ENCODE measurements at places on chromosomes 3 and 15.

- DNase-seq, result no peak
Measured at GRCh38 chr3:155391104-155391503, 97.6 kb upstream of the STRIT1 start.

DNA sequence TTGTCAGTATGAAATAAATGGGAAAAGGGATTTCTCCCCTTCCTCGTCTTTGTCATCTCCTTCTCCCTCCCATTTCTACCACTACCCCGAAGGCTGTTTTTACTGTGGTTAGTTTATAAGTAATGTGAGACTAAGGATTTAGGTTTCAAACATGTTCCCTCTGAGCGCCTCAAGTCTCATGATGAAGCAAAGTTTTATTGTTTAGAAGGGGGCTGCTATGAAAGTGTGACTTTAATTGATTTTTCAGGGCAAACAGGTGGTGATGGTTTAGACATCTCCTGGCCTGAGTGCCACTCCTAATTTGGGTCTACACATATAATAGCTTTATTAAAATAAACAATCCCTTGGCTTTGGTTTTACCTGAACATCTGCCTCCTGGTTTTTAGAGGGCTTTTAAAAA is 185.5 kb downstream of the MCTP2 start:
- DNase-seq, result no peak

DNA sequence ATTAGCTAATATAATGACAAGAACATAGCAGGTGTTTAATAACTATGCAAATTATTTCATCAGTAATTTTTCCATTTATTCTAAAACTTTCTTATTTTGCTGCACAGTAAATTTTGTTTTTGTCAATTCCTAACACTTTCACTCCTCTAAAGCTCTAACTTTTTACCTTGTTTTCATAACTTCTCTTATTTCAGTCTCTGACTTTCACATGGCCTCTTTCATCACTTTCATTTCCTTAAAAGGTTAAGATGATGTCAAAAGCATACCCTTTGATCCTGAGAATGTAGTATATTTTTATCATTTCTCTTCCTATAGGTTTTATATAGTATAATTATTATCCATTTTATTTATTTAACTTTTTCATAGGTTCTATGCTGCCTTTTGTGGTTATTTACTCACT is 1325.8 kb upstream of the ALCAM start:
- DNase-seq, result no peak

DNA sequence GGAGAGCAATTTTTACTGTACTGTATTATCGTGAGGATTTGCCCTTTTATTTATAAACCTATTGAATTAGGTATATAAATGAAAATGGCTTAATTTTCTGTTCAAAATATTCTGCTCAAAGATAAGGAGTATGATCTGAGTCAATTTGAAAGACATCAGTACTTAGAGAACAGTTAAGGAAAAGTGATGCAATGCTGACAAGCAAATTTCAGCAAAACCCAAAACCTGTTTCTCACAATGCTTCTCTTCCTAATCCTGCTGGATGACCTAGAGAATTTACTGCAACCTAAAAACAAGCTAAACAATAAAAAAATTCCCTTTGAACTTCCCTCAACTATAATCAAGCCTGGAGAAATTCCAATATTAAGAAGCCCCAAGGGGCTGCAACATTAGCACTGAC is 82.7 kb downstream of the RFX7 start:
- DNase-seq, result no peak

GRCh38 chr15:94671858-94672532 is 440.6 kb downstream of the MCTP2 start:
- no peak for DNase-seq

- no peak for DNase-seq
Measured at GRCh38 chr3:28856796-28857195, 424.1 kb upstream of the RBMS3 start.

- no peak for DNase-seq
Measured at GRCh38 chr3:14750650-14751049, 68.1 kb upstream of the FGD5 start.

DNA sequence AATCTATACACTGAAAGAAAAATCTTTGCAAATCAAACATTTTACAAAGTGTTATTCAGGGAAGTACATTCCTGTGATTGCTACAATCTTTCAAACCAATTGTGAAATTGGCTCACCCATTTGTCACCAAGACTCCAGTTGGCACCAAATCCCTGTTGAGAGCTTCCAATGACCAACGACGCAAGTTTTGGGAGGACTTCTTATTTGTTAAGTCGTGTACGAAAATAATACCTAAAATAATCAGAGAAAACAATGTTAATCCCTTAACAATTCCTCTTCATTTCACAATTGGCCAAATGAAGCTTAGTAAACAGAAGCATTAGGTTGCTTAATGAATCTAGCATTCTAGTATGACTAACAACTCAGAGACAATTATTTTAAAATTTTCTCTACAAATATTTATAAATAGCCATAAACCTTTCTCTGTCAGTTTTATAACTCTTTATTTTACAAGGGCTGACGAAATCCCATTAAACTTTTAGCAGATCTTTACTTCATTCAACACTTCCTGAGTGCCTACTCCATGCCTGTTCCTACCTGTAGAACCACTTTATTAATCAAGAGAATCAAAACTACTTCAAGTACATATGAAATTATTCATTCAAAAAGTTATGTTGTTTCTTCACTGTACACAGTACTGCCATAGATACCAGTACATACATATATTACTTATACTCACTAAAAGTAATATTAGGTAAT is 24.0 kb upstream of the HGD start:
- DNase-seq, result no peak

DNA sequence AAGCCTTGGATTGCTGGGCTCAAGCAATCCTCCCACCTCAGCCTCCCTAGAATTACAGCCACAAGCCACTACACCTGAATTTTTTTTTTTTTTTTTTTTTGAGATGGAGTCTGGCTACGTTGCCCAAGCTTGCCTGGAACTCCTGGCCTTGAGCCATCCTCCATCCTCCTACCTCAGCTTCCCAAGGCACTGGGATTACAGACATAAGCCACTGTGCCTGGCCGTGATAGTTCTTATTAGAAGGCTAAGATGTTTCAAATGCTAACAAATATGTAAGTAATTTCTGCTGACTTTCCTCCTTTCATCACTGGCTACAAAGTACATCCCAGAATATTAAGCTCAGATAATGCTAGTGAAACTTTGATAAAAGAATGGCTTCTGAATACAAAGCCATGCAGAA is 5.7 kb upstream of the SETMAR start:
- no peak for DNase-seq

GRCh38 chr3:110568246-110568645 is 503.4 kb upstream of the NECTIN3 start:
- DNase-seq, result no peak

- DNase-seq, result peak; percentile 87
Measured at GRCh38 chr3:64684715-64685261, 3.0 kb downstream of the ADAMTS9 start.

- no peak for DNase-seq
Measured at GRCh38 chr3:192273001-192273696, 454.2 kb downstream of the FGF12 start.

- no peak for DNase-seq
Measured at GRCh38 chr15:100277087-100277855, 64.5 kb downstream of the ADAMTS17 start.

- no peak for DNase-seq
Measured at GRCh38 chr3:180185650-180186049, 148.9 kb upstream of the PEX5L start.

DNA sequence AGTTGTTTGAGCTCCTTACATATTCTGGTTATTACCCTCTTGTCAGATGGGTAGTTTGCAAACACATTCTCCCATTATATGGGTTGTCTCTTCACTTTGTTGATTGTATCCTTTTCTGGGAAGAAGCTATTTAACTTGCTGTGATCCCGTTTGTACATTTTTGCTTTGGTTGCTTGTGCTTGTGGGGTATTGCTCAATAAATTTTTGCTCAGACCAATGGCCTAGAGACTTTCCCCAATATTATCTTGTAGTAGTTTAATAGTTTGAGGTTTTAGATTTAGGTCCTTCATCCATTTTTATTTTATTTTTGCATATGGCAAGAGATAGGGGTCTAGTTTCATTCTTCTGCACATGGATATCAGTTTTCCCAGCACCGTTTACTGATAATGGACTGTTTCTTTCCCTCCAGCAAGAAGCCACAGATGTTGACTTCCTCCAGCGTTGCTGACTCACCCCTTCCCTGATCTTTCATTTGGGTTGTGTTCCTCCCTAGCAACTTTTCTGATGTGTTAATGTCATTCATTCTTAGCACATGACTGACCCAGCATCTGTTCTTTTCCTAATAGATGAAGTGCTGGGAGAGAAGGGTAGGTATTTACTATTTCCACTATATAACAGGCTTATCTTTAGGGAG is 166.7 kb upstream of the SGO1 start:
- no peak for DNase-seq
